ENCODE measurements at places on chromosomes 2 and 18.

DNA sequence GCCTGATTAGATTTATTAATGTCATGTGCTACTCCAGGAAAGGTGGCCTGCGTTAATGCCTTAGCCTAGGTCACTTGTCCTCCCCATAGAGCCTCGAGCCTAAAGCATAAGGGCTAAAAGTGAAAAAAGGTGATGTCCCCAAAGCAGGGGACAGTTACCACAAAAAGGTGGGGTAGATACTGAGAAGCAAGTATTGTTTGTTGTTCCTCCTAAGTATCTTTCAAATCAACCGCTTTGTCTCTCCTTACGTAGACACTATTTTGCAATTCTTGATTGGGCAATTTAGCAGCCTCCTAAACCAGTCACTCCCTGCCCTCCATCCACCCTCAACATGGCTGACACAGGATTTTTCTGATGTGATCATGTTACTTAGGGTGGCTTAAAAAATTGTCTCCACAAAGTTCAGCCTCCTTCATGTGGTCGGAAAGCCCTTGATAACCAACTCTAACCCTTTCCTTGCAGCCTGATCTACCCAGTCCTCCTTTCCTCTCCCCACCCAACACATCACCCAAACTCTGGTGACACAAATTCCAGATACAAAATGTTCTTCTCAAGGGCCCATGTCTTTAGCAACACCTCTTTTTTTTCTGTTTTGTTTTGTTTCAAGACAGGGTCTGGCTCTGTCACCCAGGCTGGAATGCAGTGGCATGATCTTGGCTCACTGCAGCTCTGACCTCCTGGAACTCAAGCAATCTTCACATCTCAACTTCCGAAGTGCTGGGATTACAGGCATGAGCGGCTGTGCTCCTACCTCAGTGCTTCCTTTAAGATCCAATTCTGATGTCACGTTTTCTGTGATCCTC lies 6.9 kb downstream of the INHA start:
- no peak overlapping the region for H3K4me3 ChIP-seq
- DNase-seq = peak; percentile 52
- H3K27ac ChIP-seq = no peak overlapping the region
- H3K27me3 ChIP-seq = peaks cover 43% of the 10 kb centered on the region

DNA sequence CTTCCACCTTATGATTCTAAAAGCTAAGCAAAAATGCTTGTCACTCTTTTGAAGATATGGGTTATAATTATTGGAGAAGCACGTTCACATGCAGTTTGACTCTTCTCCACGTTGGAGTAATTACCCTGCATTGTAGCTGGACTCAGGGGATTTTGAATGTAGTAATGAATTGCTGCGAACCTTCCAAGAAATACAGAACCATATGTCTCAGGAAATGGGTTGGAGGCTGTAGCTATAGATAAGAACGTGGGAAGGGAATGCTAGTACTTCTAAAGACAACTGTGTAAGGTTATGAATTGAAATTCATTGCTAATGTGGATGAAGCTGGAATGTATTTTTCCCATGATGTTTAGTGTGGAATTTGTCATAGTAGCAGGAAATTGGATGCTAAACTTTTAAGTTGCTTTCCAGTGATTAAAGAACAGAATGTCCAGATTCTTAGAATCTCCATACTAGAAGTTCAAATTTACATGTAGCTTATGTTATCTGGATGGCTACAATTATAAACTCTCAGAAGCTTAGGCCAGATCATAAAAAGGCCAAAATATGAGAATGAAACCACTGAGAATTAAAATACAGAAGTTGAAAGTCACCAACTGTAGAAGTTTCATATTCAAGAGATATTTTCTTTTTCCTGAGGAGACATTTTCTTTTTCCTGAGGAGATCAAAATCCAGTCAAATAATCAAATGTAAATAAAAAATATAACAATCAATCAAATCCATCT lies 27.3 kb upstream of the SPOPL start:
- H3K4me3 ChIP-seq = no peak overlapping the region
- H3K4me1 ChIP-seq = no peaks in the 10 kb centered on the region
- no peak overlapping the region for H3K27ac ChIP-seq

- H3K27ac ChIP-seq = no peak overlapping the region
- H3K4me1 ChIP-seq = no peaks in the 10 kb centered on the region
- no peaks in the 10 kb centered on the region for H3K36me3 ChIP-seq
Observed at GRCh38 chr2:81576713-81577112, 1272.2 kb upstream of the LRRTM1 start.

DNA sequence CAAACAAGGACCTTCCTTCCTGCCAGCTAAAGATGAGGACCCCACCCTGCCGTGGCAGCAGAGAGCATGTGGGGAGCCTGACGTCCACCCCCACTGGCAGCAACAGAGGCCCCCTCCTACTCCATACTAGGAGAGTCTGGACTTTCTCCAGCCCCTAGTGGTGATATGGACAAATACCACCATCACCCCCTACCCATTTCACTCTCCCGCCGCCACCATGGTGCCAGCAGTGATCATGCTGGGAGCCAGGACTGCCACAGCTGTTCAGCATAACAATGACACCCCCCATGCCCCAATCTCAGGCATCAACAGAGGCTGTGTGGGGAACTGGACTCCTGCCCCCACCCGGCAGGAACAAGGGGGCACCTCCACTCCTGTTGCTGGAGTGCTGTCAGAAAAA lies 42.7 kb upstream of the ATP9B start:
- peaks cover 1% of the 10 kb centered on the region for H3K4me1 ChIP-seq
- no peak for DNase-seq
- no peak overlapping the region for H3K4me3 ChIP-seq

DNA sequence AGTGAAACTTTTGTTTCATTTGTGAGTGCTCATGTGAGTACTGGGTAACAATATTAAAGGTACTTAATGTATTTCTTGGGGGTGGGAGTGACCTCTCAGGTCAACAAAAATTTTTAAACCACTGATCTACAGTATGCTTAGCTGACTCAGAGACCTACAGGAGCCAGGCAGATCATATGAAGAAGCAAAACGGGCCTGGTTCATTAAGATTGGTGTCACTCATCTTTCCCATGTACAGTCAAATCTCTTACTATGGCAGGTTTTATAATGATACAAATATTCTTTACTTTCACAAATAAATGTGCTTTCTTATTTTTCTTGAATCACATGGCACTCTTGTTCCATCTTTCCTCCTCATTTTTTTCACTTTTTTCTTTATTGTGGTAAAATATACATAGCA lies 7.7 kb upstream of the TMSB10 start:
- peak overlapping the region; percentile 15 for H3K4me3 ChIP-seq
- no peaks in the 10 kb centered on the region for H3K27me3 ChIP-seq
- H3K27ac ChIP-seq = peak overlapping the region; percentile 71
- peaks cover 15% of the 10 kb centered on the region for H3K4me1 ChIP-seq

DNA sequence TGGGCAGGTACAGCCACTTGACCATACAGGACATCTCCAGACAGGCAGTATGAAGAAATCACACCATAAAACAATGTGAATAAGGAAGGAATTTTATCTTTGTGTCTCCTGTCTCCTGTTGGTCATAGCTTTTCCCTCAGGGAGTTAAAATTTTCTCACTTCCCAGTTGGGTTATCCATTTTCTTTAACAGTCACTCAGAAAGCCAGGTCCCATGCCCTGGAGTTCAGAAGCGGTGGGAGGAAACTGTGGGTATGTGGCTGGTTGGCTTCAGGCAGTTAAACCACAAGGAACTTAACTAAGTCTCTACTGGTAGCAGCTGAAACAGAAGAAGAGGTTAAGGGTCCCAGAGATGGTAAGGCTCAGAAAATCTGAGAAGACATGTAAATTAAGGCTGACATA lies 6.5 kb upstream of the SMAD2 start:
- H3K27ac ChIP-seq = no peak overlapping the region
- no peak overlapping the region for H3K4me3 ChIP-seq
- H3K4me1 ChIP-seq = no peaks in the 10 kb centered on the region
- H3K27me3 ChIP-seq = peaks cover 4% of the 10 kb centered on the region
- H3K36me3 ChIP-seq = no peaks in the 10 kb centered on the region
- no peak for DNase-seq

DNA sequence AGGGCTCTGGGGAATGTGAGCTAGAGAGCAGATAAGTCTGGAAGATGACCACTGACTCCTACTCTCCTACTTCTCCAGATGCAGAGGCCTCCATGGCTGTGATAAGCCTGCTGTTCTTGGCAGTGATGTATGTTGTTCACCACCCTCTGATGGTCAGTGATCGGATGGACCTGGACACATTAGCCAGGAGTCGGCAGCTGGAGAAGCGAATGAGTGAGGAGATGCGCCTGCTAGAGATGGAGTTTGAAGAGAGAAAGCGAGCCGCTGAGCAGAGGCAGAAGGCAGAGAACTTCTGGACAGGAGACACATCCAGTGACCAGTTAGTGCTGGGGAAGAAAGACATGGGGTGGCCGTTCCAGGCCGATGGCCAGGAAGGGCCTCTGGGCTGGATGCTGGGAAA lies 1.4 kb downstream of the ITPRIPL1 start:
- H3K4me3 ChIP-seq = no peak overlapping the region
- H3K27ac ChIP-seq = no peak overlapping the region
- DNase-seq = no peak
- H3K36me3 ChIP-seq = no peaks in the 10 kb centered on the region
- peaks cover 15% of the 10 kb centered on the region for H3K4me1 ChIP-seq
- H3K27me3 ChIP-seq = peaks cover 36% of the 10 kb centered on the region
